ENCODE measurements at places on chromosomes 2 and 18.

GRCh38 chr2:113867571-113867970, 22.3 kb upstream of the ACTR3 start:
- DNase-seq, result no peak

GRCh38 chr18:23682045-23682444, 7.2 kb upstream of the LAMA3 start:
- DNase-seq, result no peak

GRCh38 chr2:111900859-111901258, 2.5 kb downstream of the MERTK start:
- no peak for DNase-seq

DNA sequence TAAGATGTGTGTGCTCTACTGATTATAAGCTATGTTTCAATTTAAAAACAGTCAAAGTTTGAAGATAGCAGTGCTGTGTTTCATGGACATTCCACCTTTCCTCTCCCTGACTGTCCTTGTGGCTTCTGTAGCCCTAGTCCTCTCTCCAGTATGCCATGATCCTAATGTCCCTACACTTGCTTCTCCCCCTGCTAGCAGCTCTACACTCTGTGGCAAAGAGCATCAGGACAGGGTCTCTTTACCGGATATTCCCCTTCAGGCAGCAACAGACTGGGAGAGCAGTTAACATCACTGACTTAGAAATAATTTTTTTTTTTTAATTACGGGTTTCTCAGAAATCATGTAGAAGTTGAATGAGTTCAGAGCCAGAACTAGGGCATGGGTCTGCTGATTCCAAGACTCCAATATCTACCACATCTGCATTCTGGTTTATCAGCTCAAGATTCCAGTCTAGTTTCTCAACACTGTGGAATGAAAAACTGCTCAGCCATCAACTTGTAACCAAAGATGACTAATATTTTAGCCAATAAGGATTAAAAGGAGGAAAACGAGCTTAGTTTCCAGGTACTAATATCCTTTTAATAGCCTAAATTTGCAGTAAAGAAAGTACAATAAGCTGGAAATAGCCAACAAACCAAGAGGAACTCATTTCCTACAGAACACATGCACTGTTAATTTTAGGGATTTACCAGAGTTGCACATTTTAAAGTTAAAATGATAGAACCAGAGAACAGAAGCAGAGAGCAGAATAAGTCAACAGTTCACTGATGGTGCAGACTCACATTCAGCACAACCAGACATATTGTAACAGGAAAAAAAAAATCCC, 45.2 kb downstream of the TMEM131 start:
- no peak for DNase-seq

Measured in stimulated activated effector memory CD8-positive, alpha-beta T cell treated with anti-CD3 and anti-CD28 coated beads, Interleukin-12 subunit alpha, Interleukin-12 subunit beta, amount 100 ng/mL, for 72 hours (primary cell).